ENCODE measurements at places on chromosomes 12 and 14. TPM values are rescaled to one million over a fixed set of nuclear protein-coding genes. Genes with fewer than 3 reads are reported as not detected.

DNA sequence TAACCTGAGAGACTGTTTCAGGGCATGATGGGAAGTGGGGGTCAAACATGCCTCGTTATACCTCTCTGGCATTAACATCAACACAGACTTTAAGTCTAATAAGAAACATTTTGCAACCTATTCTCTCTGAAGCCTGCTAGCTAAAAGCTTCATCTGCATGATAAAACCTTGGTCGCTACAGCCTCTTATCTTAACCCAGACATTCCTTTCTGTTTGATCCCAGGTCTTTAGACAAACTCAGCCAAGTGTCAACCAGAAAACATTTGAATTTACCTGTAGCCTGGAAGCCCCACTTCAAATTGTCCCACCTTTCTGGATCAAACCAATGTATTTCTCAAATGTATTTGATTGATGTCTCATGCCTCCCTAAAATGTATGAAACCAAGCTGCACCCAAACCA is 9.1 kb downstream of the PPP2R3C start:
- DNase-seq, result no peak

The PCED1B gene
- 0.22 TPM for total RNA-seq

- no peak for DNase-seq
These were observed 10.1 kb downstream of the XRCC3 start for GRCh38 chr14:103705118-103705503.

DNA sequence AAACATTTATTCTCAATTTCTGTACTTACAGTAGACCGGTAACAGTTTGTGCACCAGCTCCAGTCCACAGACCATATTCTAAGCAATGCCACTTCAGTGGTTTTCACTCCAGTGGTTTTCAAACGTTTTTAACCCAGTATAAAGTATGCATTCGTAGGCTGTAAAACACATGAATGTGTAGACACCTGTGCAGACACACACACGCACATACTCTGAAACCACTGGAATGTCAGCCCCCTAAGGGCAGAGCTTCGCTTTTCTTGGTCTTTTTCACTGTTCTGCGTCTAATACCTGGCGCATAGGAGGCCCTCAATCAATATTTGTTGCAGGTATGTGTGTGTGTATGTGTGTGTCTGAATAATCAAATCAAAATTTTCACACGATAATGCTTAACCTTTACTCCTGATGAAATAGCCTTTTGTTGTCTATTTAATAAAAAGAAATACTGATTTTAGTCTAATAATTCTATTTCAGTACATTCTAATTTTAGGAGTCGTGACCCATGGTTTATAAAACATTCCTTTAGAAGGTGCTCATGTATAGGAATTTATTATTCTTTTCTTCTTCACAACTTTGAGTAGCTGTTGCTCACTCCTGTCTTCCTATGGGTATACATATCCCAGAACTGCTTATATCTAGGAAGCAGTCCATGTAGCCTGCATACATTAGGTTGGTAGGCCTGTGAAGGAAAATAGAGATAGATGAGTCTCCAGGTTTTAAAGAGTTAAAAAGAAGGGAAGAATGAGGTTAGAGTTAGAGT is 73.6 kb upstream of the REP15 start:
- no peak for DNase-seq

- DNase-seq, result no peak
These were observed 30.7 kb downstream of the NUMB start for GRCh38 chr14:73427516-73428264.

The ERP29 gene
- total RNA-seq, result 55.3 TPM

DNA sequence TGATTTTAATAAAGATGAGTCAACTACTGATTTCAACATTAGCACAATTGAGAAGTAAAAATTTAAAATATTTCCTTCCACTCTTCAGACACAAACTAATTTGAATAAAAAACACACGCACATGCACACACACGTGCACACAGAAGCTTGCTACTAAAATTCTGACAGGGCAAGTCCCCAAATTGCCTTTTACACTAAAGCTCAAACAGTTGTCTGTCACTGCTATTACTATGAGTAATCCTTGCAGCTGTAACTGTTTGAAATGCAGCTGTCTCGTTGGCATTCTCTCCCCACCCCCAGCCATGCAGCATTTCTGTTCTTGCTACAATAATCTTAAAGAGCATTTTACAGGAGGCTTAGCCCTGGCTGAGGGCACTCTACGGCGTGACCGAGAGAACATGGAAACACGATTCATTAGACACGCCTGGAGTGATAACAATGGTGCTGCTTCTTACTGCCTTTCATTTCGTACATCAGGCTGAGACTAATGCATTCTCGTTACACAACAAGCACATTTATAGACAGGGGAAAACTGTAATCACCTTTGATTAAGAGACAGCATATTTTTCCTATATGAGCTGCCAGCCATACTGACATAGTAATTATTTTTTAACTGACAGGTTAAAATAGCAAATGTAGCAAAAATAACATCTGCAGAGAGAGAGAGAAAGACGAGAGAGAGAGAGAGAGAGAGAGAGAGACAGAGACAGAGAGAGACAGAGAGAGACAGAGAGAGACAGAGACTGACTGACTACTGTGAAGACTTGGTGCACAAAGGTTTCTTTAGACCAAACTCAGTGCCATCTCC is 153.8 kb downstream of the MED13L start:
- DNase-seq, result peak; percentile 89
